Stimulated activated CD8-positive, alpha-beta memory T cell treated with anti-CD3 and anti-CD28 coated beads, Interleukin-4, amount 100 ng/mL, for 1 hour (primary cell): ENCODE measurements at places on chromosomes 5 and 9.

DNA sequence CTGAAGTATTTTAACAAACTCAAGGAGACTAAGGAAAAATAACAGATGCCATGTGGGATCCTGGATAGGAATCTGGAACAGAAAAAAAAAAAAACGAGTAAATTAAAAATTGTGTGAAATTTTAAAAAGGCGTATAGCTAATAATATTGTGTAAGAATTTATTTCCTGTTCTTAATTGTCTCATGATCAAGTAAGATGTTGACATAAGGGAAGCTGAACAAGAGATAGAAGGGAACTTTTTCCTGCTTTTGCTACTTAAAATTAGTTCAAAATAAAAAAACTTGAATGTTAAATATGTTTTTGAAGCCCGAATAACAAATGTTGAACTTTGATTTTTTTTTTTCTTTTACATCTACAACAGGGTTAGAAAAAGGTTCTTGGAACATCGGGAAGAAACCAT lies 10.5 kb downstream of the SNAPC3 start:
- no peak for DNase-seq

DNA sequence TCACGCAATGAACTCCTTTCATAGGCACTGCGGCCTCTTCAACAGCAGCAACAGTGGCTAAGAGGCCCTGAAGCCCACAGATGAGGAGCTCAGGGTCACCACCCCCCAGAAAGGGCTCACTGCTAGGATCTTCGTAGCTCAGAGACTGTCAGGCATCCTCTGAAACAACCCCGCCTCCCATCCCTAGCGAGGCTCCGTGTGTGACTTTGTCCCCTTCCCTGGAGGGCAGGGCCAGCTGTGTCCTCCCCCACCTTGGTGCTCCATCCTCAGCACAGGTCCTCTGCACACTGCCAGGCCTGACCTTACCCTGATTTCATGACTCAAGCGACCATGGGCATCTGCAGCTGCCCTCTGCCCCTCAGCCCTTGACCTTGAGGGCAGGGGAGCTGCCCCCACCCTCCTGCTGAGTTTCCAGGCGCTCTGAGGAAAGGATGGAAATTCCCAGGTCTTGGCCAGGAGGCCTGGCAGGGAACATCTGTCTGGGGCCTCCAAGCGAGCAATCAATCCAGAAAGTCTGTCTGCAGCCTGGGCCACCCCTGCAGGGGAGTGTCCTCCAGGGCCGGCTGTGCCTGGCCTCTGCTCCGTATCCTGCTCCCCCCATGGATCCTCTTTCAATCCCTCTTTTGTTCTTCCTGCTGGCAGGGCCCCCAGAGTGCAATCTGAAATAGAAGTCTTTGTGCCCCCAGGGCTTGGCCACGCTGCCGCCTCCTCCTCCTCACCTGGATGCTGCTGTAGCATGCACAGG lies 6.8 kb upstream of the IRX4 start:
- no peak for DNase-seq

GRCh38 chr9:20726144-20726543 lies 42.1 kb downstream of the FOCAD start:
- no peak for DNase-seq

GRCh38 chr5:112857866-112858265 lies 3.2 kb upstream of the SRP19 start:
- no peak for DNase-seq

DNA sequence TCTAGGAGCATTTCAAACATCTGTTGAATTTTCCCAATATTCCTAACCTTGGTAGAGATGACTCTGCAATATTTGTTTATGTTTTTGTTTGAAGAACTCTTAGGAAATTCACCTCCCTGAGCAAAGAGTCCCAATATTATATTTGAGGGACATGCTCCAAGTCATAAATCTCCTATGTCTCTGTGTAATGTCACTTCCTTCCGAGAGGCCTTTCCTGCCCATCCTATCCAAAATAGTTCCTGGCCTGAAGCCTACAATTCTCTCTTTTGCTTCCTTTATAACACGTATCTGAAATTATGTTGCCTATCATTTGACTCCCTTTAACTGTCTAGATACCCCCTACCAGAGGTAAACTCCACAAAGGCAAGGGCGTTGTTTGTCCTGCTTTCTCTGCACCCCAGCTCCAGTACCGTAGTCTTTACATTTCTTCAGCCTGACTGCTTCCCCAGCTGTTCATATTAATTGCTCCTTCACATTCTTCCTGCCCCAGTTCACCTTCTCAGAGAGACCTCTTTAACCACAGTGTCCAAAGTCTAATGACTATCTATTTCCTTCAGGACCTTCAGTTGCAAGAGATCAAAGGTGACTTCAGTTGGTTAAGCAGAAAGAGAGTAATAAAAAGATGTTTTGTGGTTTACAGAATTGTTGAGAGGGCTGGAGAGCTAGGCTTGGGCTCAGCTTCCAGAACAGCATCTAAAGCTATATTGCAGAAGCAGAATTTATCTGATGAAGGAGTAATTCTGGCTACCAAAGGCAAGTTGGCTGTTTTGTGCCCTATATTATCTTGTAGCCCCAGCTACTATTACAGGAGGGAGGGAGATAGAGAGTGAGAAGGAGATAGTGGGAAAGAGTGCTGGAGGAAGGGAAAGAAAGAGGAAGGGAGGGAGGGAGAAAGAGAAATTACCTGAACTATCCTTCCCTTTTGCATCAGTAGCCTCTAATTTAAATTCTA lies 109.3 kb upstream of the TMEM161B start:
- DNase-seq, result no peak

GRCh38 chr9:33147416-33148169 lies 19.5 kb downstream of the B4GALT1 start:
- DNase-seq, result no peak

DNA sequence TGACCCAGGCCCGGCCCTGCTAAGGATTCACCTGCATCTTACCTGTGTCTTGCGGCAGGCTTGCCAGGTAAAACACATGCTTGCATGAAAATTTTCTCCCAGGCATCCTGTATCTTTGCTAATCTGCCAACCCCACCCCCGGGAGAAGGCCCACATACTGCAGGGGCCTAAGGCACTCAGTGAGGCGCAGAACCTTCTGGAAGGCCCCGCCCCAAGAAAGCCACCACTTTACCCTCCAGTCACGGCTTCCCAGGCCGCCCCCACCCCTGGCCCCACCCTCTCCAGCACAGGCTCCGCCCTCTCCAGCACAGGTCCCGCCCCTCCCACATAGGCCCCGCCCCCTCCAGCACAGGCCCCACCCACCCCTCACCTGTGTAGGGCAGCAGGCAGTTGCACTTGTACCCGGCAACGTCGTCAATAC lies 29.8 kb upstream of the SEC16A start:
- no peak for DNase-seq

- no peak for DNase-seq
Measured at GRCh38 chr5:7755958-7756357, 95.0 kb downstream of the CFAP90 start.

DNA sequence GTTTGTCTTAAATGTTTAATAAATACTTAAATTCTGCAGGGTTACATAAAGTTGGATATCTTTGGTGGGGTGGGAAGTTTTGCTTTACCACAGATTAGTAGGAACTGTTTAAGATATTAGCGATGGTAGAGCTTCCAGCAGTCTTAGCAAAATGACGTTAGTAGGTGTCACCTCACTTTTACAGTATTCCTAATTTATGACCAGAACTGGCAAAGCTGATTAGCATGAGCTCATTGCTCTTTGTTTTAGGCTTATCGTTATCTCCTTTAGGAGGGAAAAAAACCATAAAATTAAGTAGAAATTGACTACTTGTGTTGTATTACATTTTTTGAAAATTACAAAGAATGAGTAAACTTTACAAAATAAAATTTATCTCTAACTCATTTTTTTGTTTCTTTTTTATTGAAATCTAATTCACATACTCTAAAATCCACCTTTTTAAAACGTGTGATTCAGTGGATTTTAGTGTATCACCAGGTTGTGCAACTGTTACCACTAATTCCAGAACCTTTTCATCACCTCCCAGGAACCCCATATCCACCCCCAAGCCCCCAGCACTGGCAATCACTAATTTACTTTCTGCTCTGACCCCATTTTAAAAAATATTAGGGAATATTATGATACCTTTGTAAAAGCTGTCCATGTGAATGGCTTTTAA lies 129.5 kb downstream of the TRIO start:
- DNase-seq, result no peak

GRCh38 chr9:112409758-112410157 lies 29.9 kb downstream of the HSDL2 start:
- no peak for DNase-seq

DNA sequence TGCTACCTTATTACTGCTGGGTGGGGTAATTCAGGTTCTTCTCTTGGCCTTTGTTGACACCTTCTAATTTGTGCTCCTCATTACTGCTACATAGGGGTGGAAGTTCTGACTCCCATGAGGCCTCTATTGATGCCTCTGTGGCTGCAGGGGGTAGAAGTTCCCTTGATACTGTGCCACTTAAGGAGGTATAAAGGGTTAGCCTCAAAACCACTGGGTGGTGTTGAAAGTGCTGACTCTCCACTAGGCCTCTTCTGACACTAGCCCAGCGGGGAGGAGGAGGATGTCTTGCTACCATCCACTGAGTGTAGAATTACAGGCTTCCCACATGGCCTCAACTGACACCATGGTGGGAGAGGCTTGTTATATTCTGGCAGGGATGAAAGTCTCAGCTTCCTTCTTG lies 36.7 kb upstream of the CCDC112 start:
- no peak for DNase-seq

GRCh38 chr5:144779368-144779767 lies 608.7 kb downstream of the KCTD16 start:
- no peak for DNase-seq

GRCh38 chr9:83665580-83666200 lies 42.1 kb downstream of the UBQLN1 start:
- no peak for DNase-seq

DNA sequence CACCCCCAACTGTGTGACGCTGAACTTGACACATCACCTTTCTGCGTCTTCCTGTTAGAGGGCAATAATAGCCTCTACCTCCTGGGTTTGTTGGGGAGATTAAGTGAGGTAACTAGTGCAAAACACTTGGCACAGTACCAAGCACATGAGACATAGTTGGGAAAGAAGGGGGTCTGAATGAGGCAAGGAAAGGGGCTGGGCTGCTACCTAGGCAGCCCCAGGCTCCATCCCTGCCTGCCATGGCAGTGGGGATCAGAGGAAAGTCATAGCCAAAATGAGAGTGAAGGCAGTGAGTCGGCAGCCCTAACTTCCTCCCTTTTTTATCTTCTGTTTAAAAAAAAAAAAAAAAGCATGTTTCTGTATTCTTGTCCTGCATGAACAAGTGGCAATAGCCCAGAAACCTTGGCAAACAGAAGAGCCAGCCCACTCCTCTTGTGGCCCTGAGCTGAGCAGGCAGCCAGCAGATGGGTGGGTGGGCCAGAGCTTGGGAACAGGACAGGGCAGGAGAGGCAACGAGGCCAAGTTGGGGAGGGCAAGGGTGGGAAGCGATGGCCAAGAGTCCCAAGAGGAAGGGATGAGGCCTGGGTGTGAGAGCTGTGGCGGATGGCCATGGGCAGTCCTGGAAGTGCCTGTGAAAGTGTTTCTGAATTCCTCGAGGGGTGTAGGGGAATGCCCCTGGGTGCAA lies 11.4 kb downstream of the CAMK2A start:
- no peak for DNase-seq

DNA sequence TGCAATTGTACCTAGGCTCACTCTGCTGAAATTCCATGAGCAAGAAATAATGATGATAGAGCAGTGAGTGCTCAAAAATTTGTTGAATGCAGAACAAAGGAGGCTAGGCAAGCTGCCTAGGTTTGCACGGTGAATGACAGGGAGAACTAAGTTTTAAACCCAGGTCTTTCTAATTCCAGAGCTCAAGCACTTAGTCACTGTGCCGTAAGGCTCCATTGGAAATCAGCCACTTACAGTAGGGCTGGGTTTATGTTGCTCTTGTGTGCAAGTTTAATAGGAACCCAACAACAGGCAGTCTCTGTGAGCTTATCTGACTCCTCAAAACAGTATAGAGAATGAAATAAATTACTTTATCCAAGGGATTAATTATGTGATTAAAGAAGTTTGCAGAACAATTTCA lies 147.0 kb downstream of the CSNK1G3 start:
- no peak for DNase-seq

DNA sequence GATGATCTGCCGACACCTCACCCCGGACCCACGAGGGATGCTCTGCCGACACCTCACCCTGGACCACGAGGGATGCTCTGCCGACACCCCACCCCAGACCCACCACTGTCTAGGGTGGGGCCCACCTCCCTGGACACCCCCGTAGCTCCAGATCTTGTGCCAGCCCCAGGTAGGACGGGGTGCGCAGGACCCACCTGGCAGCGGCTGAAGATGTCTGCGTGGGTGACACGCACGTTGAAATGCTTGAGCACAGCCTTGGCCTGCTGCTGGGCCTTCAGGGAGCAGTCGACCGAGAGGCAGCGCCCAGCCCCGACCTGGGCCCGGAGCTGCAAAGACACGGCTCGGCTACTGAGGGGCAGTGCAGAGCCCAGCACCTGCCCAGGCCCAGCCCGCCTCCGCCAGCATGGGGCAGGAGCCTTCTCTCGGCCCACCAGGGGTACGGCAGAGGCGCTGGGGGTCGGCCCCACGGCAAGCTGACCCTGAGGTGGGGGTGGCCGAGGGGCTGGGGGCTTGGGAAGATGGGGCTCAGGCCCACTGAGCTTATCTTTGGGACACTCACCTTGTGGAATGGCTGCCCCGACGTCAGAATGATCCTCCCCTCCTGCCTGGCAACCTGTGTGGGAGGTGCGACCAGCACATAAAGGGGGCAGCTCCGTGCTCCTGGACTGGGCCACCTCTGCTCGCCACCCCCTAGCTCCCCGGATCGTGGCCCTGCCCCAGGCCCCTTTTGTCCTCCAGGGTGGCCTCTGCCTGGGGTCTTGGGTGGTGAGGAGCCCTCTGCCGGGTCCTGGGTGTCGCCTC lies 21.7 kb upstream of the NRARP start:
- DNase-seq, result no peak

GRCh38 chr9:131480258-131480657 lies 22.5 kb upstream of the POMT1 start:
- DNase-seq, result no peak

DNA sequence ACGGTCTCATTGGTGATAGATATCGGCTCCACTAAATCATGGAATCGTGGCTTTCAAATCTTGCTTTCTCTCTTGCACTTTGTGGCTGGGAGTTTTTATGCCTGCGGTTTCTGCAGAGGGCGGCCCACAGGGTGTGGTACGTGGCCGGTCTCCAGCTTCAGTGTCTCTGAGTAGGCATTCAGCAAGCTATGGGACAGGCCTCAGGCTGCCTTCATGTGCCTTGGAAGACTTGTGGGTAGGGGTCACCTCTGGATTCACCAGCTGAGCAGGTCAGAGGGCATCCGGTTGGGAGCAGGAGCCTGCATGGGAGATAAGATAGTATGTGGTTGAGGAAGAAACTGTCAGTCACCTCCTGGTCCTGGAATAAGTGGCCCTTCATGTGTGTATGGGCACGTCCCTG lies 47.7 kb downstream of the AMBP start:
- DNase-seq, result no peak

GRCh38 chr5:26482076-26482809 lies 556.1 kb downstream of the CDH9 start:
- no peak for DNase-seq
